ENCODE measurements at places on chromosomes 6 and 20. TPM values are rescaled to one million over a fixed set of nuclear protein-coding genes. Genes with fewer than 3 reads are reported as not detected.

DNA sequence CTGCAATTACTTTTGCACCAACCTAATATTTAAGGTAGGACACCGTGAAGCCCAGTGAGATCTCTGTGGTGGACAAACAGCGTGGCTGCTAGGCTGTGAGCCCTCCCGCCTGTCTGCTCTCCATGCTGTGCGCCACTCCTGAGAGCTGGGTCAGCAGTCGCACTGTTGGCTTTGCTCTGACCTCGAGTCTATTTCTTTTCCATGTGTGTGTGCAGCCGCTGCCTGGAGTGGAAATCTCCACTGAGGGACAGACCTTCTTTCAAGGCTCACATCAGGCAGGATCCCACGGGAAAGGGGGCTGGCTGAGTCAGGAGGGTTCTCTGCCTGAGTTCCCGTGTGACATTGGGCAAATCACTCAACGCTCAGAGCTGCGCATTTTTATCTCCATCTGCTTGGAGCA, 27.1 kb downstream of the RIPOR3 start:
- H3K36me3 ChIP-seq: no peaks in the 10 kb centered on the region
- no peaks in the 10 kb centered on the region for H3K27me3 ChIP-seq
- H3K4me3 ChIP-seq: no peak overlapping the region
- H3K4me1 ChIP-seq: no peaks in the 10 kb centered on the region
- DNase-seq: no peak
- no peak overlapping the region for H3K27ac ChIP-seq

- H3K27ac ChIP-seq: no peak overlapping the region
- H3K36me3 ChIP-seq: no peaks in the 10 kb centered on the region
- H3K4me3 ChIP-seq: no peak overlapping the region
- no peak for DNase-seq
Measured at GRCh38 chr6:44715188-44715587, 327.7 kb downstream of the CDC5L start.

GRCh38 chr6:23633996-23634395, 492.0 kb upstream of the NRSN1 start:
- no peak overlapping the region for H3K4me3 ChIP-seq
- H3K27me3 ChIP-seq: no peaks in the 10 kb centered on the region
- H3K4me1 ChIP-seq: no peaks in the 10 kb centered on the region
- H3K27ac ChIP-seq: no peak overlapping the region
- no peaks in the 10 kb centered on the region for H3K36me3 ChIP-seq

- no peaks in the 10 kb centered on the region for H3K36me3 ChIP-seq
- H3K27me3 ChIP-seq: no peaks in the 10 kb centered on the region
- peaks cover 18% of the 10 kb centered on the region for H3K4me1 ChIP-seq
- H3K27ac ChIP-seq: no peak overlapping the region
- H3K4me3 ChIP-seq: no peak overlapping the region
Measured at GRCh38 chr6:159679091-159680077, 13.7 kb downstream of the SOD2 start.

Gene MOG
- total RNA-seq: not detected

Gene GHRH
- not detected for total RNA-seq

DNA sequence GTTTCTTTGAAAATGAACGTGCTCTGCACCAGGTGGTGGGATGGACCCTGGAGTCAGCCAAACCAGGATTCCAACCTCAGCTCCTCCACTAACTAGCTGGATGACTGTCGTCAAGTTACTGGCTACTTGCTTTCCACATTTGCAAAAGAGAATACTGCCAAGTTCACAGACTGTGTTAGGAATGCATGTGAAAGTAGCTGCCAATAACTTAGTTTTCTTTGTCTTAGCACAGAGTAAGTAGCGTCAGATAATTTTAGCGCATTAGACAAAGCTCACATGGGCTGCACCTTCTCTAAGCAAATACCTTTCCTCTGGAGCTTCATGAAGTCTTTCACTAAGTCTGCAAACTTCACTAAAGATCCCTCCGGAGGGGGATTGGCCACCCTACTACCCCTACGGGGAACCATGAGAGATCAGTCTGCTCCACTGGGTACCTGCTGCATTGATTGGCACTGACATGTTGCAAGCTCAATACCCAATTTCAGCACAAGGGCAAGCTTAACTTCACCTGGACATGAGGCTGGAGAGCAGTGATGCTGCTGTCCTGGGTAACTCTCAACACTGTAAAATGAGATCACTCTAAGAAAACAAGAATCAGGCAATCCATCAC, 113.9 kb downstream of the MBOAT1 start:
- DNase-seq: no peak
- no peaks in the 10 kb centered on the region for H3K27me3 ChIP-seq
- no peak overlapping the region for H3K27ac ChIP-seq
- H3K4me3 ChIP-seq: no peak overlapping the region
- no peaks in the 10 kb centered on the region for H3K4me1 ChIP-seq

DNA sequence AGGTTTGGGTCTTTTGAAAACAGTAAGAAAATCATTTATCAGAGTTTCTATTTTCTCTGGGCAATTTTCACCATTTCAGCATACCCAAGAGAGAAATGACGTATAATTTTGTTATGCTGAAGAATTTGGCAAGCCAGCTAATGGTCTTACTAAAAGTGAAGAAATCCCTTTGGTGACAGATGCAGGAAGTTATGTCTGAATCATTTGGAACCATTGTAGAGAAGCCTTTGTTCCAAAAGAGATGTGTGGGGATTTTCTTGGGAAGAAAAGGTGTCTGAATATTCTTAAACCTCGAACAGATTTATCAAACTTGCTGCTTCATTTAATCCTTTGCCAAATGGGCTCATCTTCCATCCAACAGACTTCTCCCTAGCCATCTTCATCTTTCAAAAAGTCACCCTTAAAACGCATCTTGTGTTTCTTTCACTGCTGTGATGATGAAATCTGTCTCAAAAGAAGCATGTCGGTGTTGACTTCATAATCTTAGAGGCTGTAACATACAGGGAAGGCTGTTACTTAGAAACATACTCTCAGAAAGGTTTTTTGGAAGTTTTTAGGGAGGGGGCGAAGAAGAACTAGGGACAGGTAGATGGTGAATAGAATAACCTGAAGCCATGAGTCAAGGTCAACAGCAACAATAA, 39.5 kb downstream of the CITED2 start:
- H3K4me3 ChIP-seq: no peak overlapping the region
- H3K36me3 ChIP-seq: no peaks in the 10 kb centered on the region
- DNase-seq: peak; percentile 22
- H3K27ac ChIP-seq: no peak overlapping the region
- no peaks in the 10 kb centered on the region for H3K27me3 ChIP-seq

DNA sequence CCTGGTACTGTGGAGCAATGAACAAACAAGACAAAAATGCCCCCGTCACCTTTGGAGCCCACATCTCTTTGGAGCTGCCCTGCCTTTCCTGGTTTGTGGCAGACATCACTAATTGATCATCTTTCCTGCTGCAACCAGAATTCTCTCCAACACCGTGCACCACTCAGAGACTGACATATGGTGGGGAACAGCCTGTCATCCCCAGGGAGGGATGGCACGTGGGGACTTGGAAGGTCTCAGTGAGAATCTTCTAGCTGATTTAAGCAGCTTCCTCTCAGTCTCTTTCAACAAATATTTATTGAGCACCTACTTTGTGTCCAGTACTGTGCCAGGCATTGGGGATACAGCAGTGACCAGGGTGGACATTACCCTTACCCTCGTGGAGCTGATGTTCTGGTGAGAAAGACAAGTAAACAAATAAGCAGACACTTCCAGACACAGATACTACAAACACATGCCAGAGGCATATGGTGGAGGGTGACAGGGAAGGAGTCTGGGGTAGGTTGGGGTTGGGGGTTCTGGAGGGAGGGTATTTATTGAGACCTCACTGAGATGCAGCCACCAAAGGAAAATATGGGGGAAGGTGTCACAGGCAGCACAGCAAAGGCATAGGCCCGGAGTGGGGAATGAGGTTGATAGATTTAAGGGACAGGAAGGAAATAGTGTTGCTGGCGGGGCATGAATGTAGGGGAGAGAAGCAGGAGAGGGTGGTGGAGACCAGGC, 82.3 kb downstream of the CEBPB start:
- H3K4me1 ChIP-seq: no peaks in the 10 kb centered on the region
- no peak overlapping the region for H3K4me3 ChIP-seq
- DNase-seq: no peak

Gene HLA-DRB1
- total RNA-seq: not detected

DNA sequence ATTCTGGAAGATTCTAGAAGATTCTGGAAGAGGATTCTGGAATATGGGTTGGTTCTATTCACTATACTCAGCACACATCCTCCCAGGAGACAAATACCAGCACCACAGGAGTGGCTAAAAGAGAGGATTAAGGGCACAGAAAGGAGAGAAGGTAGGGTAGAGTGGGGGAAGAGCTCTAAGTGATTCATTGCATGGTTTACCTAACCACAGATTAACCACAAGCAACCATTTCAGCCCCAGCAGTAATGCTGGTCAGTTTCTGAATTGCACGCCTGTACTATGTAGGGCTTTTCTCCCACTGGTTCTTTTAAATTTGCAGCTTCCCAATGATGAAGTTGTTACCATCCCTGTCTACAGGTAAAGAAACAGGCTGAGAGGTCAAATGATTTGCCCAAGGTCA, 192.7 kb upstream of the PMEPA1 start:
- H3K4me3 ChIP-seq: no peak overlapping the region
- no peak overlapping the region for H3K27ac ChIP-seq
- no peak for DNase-seq

DNA sequence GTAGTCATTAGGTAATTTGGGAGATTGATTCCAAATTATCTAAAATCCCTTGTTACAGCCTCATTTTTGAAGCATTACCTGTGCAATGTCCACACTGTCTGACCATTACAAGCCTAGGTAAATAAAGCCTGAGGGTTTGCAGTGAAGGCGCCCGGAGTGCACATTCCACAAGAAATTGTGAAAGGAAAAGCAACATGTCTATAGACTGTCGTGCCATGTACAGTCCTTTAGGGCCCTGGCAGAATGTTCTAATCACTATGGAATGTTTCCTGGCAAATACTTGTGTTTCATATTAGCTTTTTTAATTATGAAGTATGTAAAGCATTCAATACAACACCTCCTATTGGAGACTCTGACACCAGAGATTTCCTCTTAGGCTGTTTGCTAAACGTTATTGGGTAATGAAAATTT, 28.9 kb downstream of the PREP start:
- peak overlapping the region; percentile 52 for H3K27ac ChIP-seq
- H3K4me1 ChIP-seq: peaks cover 6% of the 10 kb centered on the region
- peak; percentile 82 for DNase-seq

- no peak overlapping the region for H3K27ac ChIP-seq
- no peak for DNase-seq
- H3K4me1 ChIP-seq: no peaks in the 10 kb centered on the region
Measured at GRCh38 chr6:45758787-45759471, 256.7 kb downstream of the CLIC5 start.

Gene HDDC2
- total RNA-seq: 12.6 TPM

- DNase-seq: peak; percentile 50
- H3K27me3 ChIP-seq: no peaks in the 10 kb centered on the region
- peaks cover 34% of the 10 kb centered on the region for H3K4me1 ChIP-seq
- H3K36me3 ChIP-seq: no peaks in the 10 kb centered on the region
- no peak overlapping the region for H3K4me3 ChIP-seq
Measured at GRCh38 chr20:5863040-5863833, 87.1 kb downstream of the TRMT6 start.

Gene DNAH8
- total RNA-seq: 0.97 TPM

Gene AURKA
- 56.9 TPM for total RNA-seq

Gene PTCRA
- not detected for total RNA-seq

DNA sequence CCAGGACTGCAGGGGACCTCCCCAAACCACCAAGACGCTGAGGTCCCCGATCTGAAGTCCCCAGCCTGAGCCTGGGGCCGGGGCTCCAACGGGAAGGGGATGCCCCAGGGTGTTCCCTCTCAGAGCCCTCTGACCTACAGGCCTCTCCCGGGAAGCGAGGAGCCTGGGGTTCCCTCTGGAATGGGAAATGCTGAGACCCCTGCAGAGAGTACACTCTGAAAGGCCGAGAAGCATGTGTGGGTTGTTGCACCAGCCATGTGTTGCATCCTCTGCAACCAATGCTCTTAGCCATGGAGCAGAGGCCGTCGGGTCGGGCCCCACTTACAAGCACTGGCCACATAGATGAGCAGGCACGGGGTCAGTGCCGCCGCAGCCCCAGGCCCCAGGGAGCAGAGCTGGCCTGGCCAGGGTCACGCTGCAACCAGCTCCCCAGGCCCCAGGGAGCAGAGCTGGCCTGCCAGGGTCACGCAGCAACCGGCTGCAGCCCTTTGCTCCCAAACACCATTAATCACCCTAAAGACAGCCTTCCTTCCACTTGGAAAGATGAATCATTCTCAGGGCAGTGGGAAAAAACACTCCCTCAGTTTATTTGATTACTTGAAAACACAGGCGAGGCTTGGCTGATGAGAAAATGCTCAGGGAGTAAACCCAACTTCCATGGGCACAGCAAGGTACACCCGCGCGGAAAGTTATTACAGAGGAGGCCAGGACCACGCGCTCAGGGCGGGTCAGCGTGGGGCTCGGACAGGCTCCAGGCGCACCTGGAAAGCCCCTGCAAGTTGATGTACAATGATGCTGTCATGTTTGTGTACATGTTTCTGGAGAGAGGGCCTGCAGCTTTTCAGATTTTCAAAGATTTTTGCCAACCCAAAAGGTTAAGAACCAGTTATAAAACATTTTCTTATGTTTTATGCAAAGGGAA, 78.0 kb upstream of the AFDN start:
- H3K36me3 ChIP-seq: no peaks in the 10 kb centered on the region
- DNase-seq: no peak
- H3K27ac ChIP-seq: no peak overlapping the region
- no peaks in the 10 kb centered on the region for H3K27me3 ChIP-seq

GRCh38 chr6:80437221-80437620, 330.8 kb downstream of the BCKDHB start:
- no peak overlapping the region for H3K27ac ChIP-seq
- no peaks in the 10 kb centered on the region for H3K27me3 ChIP-seq
- DNase-seq: no peak

Gene CTSZ
- total RNA-seq: 304 TPM

- no peaks in the 10 kb centered on the region for H3K4me1 ChIP-seq
- DNase-seq: peak; percentile 23
- H3K36me3 ChIP-seq: no peaks in the 10 kb centered on the region
- H3K27me3 ChIP-seq: peaks cover 3% of the 10 kb centered on the region
- no peak overlapping the region for H3K4me3 ChIP-seq
- no peak overlapping the region for H3K27ac ChIP-seq
Measured at GRCh38 chr6:12844284-12845223, 128.0 kb downstream of the PHACTR1 start.

DNA sequence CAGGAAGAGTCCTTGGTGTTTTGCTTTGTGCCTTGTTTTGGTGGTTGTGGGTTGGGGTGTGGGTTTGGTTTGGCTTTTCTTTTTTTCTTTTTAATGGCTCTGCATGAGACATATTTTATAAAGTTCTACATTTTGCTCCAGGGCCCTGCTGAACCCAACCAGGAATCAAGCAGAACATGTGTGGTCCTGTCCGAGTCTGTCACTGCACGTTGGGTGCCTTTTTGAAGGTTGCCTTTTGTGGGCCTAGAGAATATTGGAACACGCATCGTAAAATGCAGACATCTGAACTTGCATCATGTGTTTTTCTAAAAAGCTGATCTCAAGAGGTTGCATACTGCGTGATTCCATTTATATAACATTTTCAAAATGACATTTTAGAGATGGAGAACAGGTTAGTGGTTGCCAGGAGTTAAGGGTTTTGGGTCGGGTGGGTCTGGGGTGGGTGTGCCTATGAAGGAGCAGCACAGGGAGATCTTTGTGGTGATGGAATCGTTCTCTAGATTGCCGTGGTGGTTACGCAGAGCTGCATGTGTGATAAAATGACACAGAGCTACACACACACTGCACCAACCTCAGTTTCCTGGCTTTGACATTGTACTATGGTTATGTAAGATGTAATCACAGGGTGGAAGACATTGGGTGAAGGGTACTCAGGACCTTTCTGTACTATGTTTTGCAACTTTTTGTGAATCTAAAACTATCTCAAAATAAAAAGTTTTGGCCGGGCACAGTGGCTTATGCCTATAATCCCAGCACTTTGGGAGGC, 80.2 kb downstream of the EYA2 start:
- H3K36me3 ChIP-seq: no peaks in the 10 kb centered on the region
- no peak for DNase-seq
- no peaks in the 10 kb centered on the region for H3K27me3 ChIP-seq
- H3K4me1 ChIP-seq: no peaks in the 10 kb centered on the region
- no peak overlapping the region for H3K27ac ChIP-seq

Gene PRDM1
- 4.8 TPM for total RNA-seq
